ENCODE measurements at places on chromosomes 3 and 15.

GRCh38 chr3:34382859-34383258 lies 584.4 kb downstream of the PDCD6IP start:
- DNase-seq = no peak
- no peaks in the 10 kb centered on the region for H3K27me3 ChIP-seq
- H3K4me3 ChIP-seq = no peak overlapping the region
- H3K27ac ChIP-seq = no peak overlapping the region
- H3K4me1 ChIP-seq = no peaks in the 10 kb centered on the region
- no peaks in the 10 kb centered on the region for H3K36me3 ChIP-seq

- no peak overlapping the region for H3K27ac ChIP-seq
- no peaks in the 10 kb centered on the region for H3K27me3 ChIP-seq
- H3K36me3 ChIP-seq = no peaks in the 10 kb centered on the region
- DNase-seq = no peak
Measured at GRCh38 chr3:94416768-94417167, 353.9 kb downstream of the NSUN3 start.

DNA sequence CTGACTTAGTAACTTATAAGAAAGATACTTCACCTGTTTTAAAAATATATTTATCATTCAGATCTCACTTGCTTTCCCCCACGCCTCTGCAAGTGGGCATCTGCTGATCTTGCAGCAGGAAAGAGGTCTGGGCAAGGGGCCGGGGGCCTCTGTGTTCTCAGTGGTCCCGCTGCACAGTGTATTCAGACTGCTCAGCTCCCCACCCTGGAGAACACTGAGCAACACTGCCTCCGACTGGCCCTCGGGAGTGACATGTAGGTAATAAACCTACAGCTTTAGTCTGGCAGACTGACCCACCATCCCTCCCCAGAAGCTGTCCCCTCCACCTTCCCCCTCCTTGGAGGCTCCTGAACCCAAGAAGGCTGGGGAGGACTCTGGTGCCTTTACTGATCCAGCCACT lies 43.8 kb downstream of the GABRB3 start:
- H3K4me3 ChIP-seq = no peak overlapping the region
- H3K27me3 ChIP-seq = no peaks in the 10 kb centered on the region
- DNase-seq = no peak
- no peaks in the 10 kb centered on the region for H3K4me1 ChIP-seq
- H3K36me3 ChIP-seq = no peaks in the 10 kb centered on the region

- H3K27ac ChIP-seq = no peak overlapping the region
- DNase-seq = no peak
- H3K36me3 ChIP-seq = no peaks in the 10 kb centered on the region
- no peaks in the 10 kb centered on the region for H3K4me1 ChIP-seq
Measured at GRCh38 chr15:72532991-72533601, 59.0 kb downstream of the ARIH1 start.

GRCh38 chr3:8380904-8381704 lies 120.5 kb upstream of the LMCD1 start:
- H3K36me3 ChIP-seq = no peaks in the 10 kb centered on the region
- no peaks in the 10 kb centered on the region for H3K4me1 ChIP-seq
- H3K4me3 ChIP-seq = no peak overlapping the region
- no peak for DNase-seq

DNA sequence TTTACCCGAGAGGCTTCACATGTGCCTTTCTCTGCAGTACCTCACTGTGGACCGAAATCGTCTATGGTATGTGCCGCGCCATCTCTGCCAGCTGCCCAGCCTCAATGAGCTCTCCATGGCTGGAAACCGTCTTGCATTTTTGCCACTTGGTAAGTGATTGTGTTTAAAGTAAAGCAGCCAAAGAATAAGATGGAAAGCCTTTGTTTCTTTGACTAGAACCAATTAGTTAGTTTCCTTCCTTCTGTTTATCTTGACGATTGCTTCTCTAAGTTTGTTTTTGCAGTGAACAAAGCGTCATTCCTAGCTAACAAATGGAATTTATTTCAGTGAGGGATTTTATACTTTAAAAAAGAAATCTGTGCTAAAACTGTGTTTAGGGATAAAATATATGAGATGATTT lies 82.7 kb downstream of the LRRC28 start:
- no peak overlapping the region for H3K27ac ChIP-seq
- no peaks in the 10 kb centered on the region for H3K27me3 ChIP-seq
- H3K4me1 ChIP-seq = no peaks in the 10 kb centered on the region
- H3K4me3 ChIP-seq = no peak overlapping the region
- H3K36me3 ChIP-seq = no peaks in the 10 kb centered on the region

DNA sequence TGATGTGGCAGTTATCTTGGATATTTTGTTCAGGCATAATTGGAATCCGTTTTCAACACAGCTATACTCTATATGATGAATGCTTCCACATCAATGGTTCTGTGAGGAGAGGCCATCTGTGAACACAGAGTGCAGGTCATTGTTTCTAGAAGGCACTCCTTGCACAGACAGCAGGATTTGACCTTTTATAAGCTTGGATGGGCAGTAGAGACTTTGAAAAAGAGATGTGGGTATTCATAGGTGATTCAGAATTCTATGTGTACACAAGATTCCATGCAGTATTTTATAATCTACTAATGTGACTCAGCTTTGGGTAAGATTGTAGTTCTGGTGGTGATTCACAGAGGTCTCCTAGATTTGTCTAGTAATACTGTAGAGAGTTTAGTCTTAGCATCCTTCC lies 12.5 kb downstream of the ARPP21 start:
- no peak for DNase-seq
- H3K4me1 ChIP-seq = no peaks in the 10 kb centered on the region
- H3K27me3 ChIP-seq = no peaks in the 10 kb centered on the region
- H3K27ac ChIP-seq = no peak overlapping the region

DNA sequence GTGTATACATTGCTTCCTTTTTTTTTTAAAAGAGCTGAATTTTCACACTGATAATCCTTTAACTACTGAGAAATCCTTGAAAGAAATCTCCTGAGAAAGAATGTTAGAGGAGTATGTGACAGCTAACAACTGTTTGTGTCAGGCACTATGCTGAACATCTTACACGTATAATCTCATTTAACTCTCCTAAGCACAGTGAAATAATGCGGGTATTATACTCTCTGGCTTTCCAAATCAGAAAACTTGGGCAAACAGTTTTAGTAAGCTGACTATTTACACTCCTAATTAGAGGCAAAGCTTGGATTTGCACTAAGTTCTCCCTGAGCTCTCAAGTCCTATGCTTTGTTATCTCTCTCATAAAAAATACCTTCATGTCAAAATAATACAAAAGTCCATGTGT lies 69.3 kb downstream of the SMARCC1 start:
- H3K36me3 ChIP-seq = peaks cover 35% of the 10 kb centered on the region
- H3K4me3 ChIP-seq = no peak overlapping the region
- peaks cover 22% of the 10 kb centered on the region for H3K4me1 ChIP-seq
- H3K27ac ChIP-seq = no peak overlapping the region
- no peak for DNase-seq

DNA sequence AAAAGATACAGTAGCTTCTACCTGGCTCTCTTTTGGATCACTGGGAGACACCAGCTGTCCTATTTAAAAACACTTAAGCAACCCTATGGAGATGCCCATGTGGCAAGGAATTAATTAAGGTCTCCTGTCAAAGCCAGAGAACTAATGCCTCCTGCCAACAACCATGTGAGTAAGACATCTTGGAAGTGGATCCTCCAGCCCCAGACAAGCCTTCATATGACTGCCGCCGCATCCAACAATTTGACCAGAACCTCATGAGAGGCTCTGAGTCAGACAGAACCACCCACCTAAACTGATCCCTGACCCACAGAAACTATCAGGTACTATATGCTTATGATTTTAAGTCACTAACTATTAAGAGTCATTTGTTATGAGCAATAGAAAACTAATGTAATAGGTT lies 22.3 kb downstream of the IFT80 start:
- no peak overlapping the region for H3K4me3 ChIP-seq
- no peak for DNase-seq
- H3K27ac ChIP-seq = no peak overlapping the region
- H3K4me1 ChIP-seq = no peaks in the 10 kb centered on the region
- H3K27me3 ChIP-seq = no peaks in the 10 kb centered on the region

- H3K27me3 ChIP-seq = no peaks in the 10 kb centered on the region
- no peak overlapping the region for H3K4me3 ChIP-seq
- no peak overlapping the region for H3K27ac ChIP-seq
- no peaks in the 10 kb centered on the region for H3K4me1 ChIP-seq
Measured at GRCh38 chr3:170056710-170057454, 19.1 kb downstream of the GPR160 start.

DNA sequence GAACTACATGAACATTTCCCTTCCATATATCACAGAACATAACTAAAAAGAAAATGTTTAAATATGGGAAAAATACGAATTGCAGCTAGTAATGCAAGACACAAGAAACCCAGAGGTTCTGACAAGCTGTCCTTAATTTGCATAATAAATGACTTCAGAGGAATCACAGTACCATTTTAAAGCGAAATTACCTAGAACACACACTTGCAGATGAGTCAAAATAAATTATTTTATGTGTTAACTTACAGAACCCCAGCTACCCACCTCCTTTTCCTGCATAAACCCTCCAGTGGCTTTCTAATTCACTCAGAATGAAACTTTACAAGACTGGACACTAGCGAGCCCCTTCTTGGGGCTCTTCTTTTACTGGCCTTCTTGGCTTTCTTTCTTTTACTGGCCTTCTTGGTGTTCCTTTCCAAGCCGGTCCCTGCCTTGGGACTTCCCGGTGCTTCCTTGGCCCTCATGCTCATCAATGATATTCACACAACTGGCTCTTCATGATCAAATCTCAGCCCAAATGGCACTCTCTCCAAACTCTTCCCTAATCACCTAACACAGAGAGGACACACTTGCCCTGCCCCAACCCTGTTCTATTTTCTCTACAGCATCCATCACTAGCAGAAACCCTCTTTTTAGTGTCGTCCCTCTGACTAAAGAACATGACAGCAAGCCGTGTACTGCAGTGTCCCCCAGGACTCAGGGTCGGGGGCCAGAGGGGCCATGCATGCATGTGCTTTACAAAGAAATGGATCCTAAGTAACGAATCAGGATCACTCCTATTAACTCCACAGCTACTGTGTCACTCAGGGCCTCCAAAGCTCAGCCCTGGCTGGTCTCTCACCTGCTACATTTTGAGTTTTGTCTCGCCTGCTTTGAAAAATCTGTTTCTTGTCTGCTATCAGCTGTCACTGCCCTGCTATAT lies 4.8 kb downstream of the CHSY1 start:
- no peak overlapping the region for H3K27ac ChIP-seq
- peaks cover 13% of the 10 kb centered on the region for H3K36me3 ChIP-seq
- no peaks in the 10 kb centered on the region for H3K27me3 ChIP-seq
- H3K4me1 ChIP-seq = peaks cover 12% of the 10 kb centered on the region
- no peak for DNase-seq

Measured in HCT116 (cell line).